ENCODE measurements at places on chromosomes 6 and 20. TPM values are rescaled to one million over a fixed set of nuclear protein-coding genes. Genes with fewer than 3 reads are reported as not detected.

The BPIFA1 gene
- not detected for total RNA-seq

The TPX2 gene
- 4.6 TPM for total RNA-seq

The WFDC5 gene
- not detected for total RNA-seq

The PRICKLE4 gene
- not detected for total RNA-seq

The C6orf58 gene
- total RNA-seq: under 0.01 TPM

The IL17A gene
- not detected for total RNA-seq

The BACH2 gene
- total RNA-seq: 0.09 TPM

The C20orf202 gene
- not detected for total RNA-seq

The TNF gene
- total RNA-seq: not detected

The C6orf163 gene
- total RNA-seq: 1.1 TPM

The EBF4 gene
- 0.57 TPM for total RNA-seq

The COL21A1 gene
- 6.7 TPM for total RNA-seq

The GPX5 gene
- total RNA-seq: not detected
